ENCODE measurements at places on chromosomes 1 and 21. TPM values are rescaled to one million over a fixed set of nuclear protein-coding genes. Genes with fewer than 3 reads are reported as not detected.

The JAM2 gene
- total RNA-seq: 25.3 TPM

The DCST1 gene
- total RNA-seq: not detected

The HCN3 gene
- total RNA-seq: 3.8 TPM

The SPTA1 gene
- total RNA-seq: 0.06 TPM

The DNAJC11 gene
- total RNA-seq: 37.7 TPM

The SORT1 gene
- total RNA-seq: 123 TPM

The NUAK2 gene
- total RNA-seq: 10.3 TPM

The F11R gene
- total RNA-seq: 142 TPM

The DISP1 gene
- total RNA-seq: 17.2 TPM

The IL12RB2 gene
- 0.90 TPM for total RNA-seq

The DNALI1 gene
- total RNA-seq: 24.1 TPM

The PDPN gene
- 23.6 TPM for total RNA-seq

The ENAH gene
- 142 TPM for total RNA-seq

The DDR2 gene
- 47.1 TPM for total RNA-seq

The CHI3L2 gene
- 222 TPM for total RNA-seq

The SEC16B gene
- total RNA-seq: 1.8 TPM

The DTL gene
- total RNA-seq: 12.1 TPM

The ARHGEF19 gene
- total RNA-seq: 10.4 TPM

The ITGB3BP gene
- total RNA-seq: 19.0 TPM

The TIE1 gene
- 67.8 TPM for total RNA-seq
